ENCODE measurements at places on chromosomes 2 and 18.

GRCh38 chr2:201908901-201909300, 102.6 kb downstream of the CDK15 start:
- DNase-seq = no peak

GRCh38 chr2:23589739-23590138, 204.8 kb downstream of the KLHL29 start:
- DNase-seq = no peak

GRCh38 chr2:181104512-181105115, 124.2 kb downstream of the UBE2E3 start:
- no peak for DNase-seq

- DNase-seq = no peak
These were observed 33.6 kb downstream of the GCG start for GRCh38 chr2:162118166-162119031.

GRCh38 chr2:12320991-12321641, 395.6 kb upstream of the TRIB2 start:
- DNase-seq = no peak

DNA sequence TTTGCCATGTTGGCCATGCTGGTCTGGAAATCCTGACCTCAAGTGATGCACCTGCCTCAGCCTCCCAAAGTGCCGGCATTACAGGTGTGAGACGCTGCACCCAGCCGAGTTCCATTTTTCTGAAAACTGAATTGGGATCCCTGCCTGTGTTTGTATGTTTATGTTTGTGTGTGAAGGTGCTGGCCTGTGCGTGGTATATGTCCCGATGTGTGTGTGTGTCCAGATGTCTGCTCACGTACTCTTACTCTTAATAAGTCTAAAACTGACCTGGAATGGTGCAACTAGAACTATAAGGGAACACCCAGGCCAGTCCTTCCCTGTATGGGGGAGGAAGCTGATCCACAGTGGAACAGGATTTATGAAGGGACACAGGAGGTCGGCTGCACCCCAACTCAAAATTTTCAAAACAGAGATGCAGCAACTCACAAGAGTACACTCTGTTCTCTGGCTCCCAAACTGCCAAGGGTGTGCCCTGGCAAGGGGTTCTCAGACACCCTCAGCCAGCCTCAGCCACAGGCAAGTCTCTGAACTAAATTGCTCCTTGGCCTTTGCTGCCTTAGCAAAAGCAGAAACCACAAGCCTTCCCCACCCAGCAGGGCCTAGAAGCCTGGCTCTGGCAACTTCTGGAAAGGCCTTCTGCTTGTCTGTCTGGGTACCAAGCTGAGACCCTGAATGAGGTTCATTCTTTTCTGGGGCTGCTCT, 36.5 kb downstream of the RHOB start:
- no peak for DNase-seq

- DNase-seq = no peak
These were observed 932.9 kb downstream of the TDRD15 start for GRCh38 chr2:22056621-22057132.

DNA sequence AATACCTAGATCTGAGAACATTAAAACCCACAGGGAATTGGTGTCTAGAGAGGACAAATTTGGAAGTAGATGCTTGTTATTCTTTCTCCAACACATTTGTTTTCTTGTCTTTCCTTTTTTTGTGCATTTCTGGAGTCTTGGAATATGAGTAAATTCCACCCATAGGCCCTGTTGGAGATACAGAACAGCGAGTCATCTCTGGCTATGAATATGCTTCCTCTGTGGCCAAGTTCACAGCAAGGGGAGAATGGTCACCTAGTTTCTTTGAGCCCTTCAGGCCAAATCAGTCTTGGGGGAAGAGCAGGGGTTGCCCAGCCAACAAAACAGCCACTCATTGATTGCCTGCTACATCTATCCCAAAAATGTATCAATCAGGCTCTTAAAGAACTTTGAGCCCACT, 31.3 kb downstream of the SP140L start:
- no peak for DNase-seq

GRCh38 chr2:16625759-16626158, 39.9 kb downstream of the CYRIA start:
- DNase-seq = no peak

DNA sequence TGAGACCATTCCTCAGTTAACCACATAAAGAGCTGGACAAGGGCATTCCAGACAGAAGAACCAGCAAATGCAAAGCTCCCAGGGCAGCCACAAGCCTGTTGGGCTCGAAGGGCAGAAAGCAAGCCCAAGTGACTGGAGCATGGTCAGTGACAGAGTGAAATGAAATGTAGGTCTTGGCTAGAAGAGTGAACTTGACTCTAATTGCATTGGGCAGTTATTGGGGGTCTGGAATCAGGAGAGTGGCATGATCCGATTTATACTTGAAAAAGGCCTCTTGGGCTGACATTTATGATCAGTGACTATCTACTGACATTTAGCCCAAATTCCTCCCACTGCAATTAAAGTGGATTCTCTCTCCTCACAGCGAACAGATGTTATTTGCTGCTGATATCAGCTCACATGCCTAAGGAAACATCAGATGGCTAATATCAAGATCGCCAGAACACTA, 152.5 kb upstream of the KLF7 start:
- DNase-seq = no peak

DNA sequence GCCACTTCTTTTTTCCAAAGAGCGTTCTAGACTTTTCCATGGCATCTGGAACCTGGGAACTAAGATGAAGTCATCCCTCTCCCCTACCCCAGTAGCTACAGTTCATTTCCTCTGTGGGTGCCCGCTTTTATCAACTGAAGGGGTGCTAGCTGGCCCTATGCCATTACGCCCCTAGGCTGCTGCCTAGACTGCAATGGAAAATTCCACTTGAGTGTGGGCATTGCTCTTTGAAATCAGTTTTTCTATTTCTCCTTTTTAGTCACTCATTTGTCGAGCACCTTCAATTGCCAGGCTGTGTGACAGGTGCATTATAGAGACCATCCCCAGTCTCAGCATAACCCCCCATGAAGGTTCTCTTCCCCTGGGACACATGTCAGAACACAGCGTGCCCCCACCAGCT, 7.3 kb downstream of the TEX51 start:
- DNase-seq = no peak

DNA sequence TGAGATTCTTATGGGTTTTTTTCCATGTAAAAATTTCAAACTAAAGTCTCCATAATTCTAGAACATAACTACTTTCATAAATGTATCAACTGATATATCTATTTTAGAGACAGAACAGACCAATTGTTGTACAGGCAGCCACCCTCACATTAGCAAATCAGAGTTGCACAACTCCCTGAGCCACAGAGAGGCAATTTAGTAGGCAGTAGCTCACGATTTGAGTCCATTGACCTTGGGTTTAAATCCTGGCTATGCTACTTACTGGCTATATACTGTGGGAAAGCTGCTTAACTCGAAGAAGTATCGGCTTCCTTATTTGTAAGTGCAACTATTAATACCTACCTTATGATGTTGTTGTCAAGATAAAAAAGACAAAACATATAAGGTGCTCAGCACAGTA, 16.2 kb downstream of the MTIF2 start:
- DNase-seq = no peak

- DNase-seq = no peak
These were observed 13.9 kb downstream of the SCYGR8 start for GRCh38 chr2:227759411-227760118.
